ENCODE measurements at places on chromosomes 3 and 15.

DNA sequence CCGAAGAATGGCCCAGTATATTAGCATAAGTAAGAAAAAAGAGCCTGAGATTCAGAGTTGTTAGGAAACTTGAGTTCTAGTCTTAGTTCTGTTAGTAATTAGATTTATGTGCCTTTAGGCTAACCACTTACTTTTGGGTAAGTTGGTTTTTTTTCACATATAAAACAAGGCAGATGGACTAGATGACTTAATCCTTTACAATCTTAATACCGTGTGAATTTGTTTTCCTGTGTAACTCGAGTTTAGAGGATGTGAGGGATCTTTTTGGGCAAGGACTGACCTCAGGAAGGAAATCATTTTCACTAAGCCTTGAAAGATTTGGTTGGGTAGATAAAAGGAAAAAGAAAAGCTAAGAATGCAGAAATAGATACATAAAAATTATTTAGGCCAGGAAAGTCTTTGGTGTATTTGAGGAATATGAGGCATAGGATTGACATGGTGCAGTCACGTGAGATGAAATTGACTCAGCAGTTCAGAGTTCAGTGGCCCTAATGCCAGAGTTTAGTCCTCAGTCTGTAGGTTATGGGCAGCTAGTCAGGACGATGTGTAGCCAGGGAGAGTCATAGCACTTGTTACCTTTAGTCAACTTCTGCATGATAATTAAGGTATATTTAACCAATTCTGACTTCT is 34.6 kb downstream of the PAK2 start:
- no peak for DNase-seq

- no peak for DNase-seq
These were observed 65.8 kb upstream of the CACNA2D3 start for GRCh38 chr3:54056521-54056920.

GRCh38 chr3:58335652-58335947 is 2.9 kb downstream of the PXK start:
- no peak for DNase-seq

DNA sequence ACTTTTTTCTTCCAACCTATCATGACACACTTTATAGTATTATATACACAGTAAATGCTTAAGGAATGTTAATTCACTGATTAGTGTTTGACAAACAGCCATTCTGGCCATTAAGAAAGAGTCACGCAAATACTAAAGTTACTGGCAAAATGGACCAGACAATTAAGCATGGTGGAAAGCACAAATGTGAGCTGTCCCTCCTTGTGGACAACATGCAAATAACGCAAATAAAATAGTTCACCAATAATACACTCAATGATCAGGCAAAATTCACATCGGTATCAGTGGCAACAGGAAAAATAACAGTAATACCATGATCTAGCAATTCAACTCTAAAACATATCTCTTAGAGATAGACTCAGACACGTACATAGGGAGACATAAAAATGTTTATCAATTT is 71.7 kb downstream of the NEDD4 start:
- no peak for DNase-seq

- DNase-seq = no peak
These were observed 11.9 kb upstream of the PKM start for GRCh38 chr15:72242775-72243370.
